H4 (cell line): ENCODE measurements at places on chromosomes 3 and 15. TPM values are rescaled to one million over a fixed set of nuclear protein-coding genes. Genes with fewer than 3 reads are reported as not detected.

KIF7 gene
- 3.3 and 3.6 TPM in 2 replicates for total RNA-seq

DNAH1 gene
- total RNA-seq, result 0.60 TPM in 2 replicates

PLA2G4E gene
- total RNA-seq, result not detected in 2 replicates

RASGRP1 gene
- total RNA-seq, result 0.18 and 0.29 TPM in 2 replicates

GP9 gene
- total RNA-seq, result not detected in 2 replicates

CPNE9 gene
- 0.31 TPM in 1 of 2 replicates, not detected in the other for total RNA-seq

COL6A5 gene
- not detected in 2 replicates for total RNA-seq

FETUB gene
- total RNA-seq, result not detected in 2 replicates

UACA gene
- total RNA-seq, result 6.4 and 9.0 TPM in 2 replicates

FSD2 gene
- total RNA-seq, result not detected in 2 replicates

ZNF106 gene
- 16.3 and 19.2 TPM in 2 replicates for total RNA-seq

SCAP gene
- total RNA-seq, result 24.7 and 26.1 TPM in 2 replicates

ZNF774 gene
- 0.23 and 0.48 TPM in 2 replicates for total RNA-seq
